ENCODE measurements at places on chromosomes 6 and 20.

- DNase-seq = no peak
These were observed 616 bp downstream of the CHMP4B start for GRCh38 chr20:33811776-33812151.

DNA sequence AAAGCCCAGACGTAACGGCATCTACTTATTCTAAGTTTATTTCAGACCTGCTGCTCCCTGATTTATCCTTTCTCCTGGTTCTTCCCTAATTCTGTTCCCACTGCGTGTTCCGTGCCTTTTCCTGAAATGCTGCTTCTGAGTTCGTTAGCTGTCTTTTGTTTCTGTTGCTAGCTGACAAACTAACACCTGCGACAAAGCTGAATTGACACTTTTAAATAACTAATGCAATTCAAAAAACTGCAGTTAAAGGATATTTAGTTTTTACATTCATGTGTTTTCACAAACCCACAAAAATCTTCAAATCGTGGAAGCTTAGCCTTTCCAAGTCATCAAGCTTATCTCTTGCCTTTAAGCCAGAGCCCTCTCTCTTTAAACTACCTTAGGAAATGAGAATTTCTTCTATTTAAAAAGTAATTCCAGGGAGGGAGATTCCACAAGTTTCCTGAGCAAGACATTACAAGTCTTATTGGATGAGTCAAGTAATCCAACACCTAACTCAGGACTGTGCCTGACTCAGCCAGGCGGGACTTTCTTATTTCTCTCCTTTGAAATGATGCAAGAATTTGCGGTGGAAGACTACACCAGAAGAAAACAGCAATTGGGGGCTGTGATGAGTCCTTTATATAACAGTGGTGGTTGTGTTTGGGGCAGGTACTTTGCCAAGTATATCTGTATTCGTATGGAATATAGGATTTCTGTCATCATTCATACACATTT is 6.3 kb downstream of the ADTRP start:
- DNase-seq = no peak

DNA sequence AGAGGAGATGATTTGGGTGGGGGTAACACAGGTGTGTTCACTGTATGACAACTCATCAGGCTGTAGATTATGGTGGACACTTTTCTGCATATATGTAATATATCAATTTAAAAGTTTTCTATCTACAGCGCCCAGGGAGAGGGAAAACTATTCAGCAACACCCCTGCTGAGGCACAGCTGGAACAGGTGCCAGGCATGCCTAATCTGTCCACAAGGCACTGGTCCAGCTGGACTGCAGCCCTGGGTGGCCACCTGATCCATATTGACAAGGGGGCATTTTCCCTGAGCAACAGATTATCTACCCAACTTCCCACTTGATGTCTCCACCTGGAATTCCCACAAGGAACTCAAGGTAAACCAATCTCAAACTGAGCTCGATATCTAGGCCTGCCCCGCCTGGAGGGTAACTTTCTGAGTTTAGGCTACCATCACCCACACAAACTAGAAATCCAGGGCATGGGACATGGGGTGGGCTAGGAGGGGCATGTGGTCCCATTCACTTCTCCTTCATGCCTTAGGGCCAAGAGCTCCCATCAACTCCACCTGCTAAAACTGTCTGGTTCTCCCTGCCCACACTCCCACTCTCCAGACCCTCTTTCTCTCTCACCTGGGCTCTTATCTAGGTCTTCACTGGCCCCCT is 4.6 kb downstream of the SLC22A16 start:
- no peak for DNase-seq

DNA sequence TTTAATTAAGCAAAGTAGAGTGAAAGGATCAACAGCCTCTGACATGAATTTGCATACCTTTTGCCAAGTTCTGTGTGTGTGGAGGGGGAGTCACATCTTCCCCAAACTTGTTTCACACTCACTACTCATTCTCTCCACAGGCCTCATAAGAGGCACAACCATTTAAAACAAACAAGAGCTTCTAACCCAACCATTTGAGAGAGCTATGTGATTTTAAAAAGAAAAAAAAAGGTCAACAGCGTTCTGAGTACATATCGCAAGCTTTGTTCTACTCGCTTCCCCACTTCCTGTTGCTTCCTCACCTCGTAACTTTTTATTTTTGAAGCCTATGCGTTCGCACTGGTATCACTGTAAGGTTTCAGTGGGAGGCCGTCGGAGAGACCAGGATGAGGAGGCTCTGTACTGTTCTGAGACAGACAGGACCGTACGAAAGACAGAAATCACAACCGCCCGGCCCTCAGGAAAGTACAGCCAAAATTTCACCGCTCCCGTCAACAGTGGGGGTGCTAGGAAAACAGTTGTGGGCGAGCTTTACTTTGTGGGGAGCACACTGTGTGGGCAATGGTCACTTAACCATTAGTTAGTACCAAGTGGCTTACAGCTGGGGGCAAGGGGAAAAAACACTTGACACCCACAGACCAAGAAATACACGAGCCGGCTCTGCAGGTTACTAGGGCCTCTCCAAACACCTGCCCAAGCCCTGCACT is 61.3 kb downstream of the TRERF1 start:
- DNase-seq = peak; percentile 72

DNA sequence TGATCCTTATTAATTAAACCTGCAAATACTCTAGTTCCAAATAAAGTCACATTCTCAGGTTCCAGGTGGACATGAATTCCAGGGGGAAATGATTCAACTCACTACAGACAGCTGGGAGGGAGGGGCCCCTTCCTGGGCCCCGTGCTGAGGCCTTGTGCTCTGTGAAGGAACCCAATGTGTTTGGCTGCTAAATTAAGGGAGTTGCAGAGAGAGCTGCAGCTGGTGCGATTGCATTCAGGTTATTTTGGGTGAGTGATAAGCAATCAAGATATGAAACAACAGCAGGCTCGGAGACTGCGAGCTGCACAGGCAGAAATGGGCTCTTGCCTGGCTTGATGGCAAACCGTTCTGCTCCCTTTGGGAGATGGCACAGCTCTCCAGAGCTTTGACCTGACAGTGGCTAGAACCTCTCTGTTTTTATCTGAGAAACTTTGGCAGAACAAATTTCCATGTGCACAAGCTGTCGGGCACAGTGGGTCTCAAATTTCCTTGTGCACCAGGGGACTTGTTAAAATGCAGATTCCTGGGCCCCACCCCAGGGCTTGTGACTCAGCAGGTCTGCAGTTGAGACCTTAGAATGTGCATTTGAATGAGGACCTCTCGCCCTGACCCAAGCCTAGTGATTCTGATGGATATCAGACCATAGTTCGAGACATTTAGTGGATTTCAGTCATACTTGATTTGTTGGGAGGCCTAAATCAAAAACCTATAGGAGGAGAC is 9.8 kb downstream of the MAPK13 start:
- DNase-seq = no peak

GRCh38 chr20:20174089-20174835 is 121.9 kb downstream of the CFAP61 start:
- DNase-seq = no peak

GRCh38 chr6:168641446-168641845 is 200.5 kb downstream of the SMOC2 start:
- DNase-seq = no peak
